Stimulated activated CD4-positive, alpha-beta T cell treated with anti-CD3 and anti-CD28 coated beads, Interleukin-1b, Interleukin-23, amount 100 ng/mL, for 1 hour (primary cell): ENCODE measurements at places on chromosomes 13 and 19.

GRCh38 chr19:42422901-42423461 lies 4.2 kb downstream of the LIPE start:
- peak; percentile 24 for DNase-seq

DNA sequence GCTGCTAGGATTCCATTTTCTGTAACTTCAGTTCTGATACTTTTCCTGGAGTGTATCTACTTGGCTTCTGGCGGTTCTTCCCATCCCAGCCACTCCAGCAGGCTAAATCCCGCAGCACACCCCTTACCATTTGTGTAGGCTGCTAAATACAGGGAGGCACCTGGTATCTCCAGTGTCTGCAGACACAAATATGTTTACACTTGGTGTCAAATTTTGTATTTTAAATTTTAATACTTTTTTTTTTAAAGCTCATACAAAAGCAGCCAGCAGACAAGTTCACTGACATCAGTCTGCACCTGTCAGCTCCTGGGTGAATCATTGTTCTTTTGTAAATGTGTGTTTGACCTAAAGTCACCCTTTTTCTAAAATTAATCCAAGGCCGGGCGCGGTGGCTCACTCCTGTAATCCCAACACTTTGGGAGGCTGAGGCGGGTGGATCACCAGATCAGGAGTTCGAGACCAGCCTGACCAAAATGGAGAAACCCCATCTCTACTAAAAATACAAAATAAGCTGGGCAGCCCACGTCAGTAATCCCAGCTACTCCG lies 3.4 kb upstream of the ZSCAN4 start:
- no peak for DNase-seq

DNA sequence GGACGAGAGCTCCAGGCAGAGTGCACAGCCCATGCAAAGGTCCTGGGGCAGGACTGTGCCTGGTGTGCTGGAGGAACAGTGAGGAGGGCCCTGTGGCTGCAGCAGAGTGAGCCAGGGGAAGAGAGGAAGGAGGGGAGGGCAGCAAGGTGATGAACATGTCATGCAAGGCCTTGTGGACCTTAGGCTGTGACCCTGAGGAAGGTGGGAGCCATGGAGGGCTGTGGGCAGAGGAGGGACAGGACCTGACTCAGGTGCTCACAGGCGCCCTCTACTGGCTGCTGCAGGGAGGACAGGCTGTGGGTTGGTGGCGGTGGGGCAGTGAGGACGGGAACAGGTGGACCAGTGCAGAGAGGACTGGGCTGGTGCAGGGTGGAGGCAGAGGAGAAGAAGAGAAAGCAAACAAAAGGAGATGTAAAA lies 170.3 kb downstream of the PTPRS start:
- no peak for DNase-seq

GRCh38 chr19:28429356-28429755 lies 783.6 kb downstream of the UQCRFS1 start:
- DNase-seq: no peak

DNA sequence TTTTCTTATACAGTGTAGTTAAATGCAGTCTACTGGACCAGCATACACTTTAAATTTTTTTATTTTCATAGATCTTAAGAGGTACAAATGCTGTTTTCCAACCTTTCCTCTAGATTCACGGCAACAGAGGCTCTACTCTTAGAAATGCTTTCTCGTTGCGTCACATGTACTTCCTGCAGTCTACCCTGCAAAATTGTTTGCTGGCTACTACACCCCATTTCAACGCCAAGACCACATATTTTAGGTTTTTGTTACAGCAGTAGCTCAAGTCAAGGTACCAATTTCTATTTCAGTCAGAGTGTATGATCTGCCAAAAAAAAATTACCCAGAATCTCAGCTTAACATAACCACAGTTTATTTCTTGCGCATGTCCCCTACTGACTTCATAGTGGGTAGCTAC lies 94.1 kb downstream of the TNFSF13B start:
- DNase-seq: no peak

DNA sequence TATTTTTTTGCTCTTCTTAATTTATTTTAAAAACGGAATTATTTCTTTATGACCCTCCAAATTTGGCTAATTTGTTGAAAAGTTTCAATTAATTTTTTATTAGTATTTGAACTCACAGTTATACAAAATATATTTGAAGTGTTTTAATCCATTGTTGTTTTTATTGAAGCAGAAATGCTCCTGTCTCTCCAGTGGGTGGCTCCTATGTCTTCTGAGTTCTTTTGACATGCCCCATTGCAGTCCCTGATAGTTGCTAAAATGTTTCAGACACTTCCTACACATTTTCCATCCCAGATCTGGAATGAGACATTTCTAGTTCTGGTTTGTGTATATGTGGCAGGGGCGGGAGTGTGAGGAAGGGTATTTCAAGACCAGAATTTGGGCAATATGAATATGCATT lies 579.4 kb upstream of the PRR20A start:
- DNase-seq: no peak

GRCh38 chr19:22945560-22945959 lies 57.4 kb downstream of the ZNF728 start:
- no peak for DNase-seq

DNA sequence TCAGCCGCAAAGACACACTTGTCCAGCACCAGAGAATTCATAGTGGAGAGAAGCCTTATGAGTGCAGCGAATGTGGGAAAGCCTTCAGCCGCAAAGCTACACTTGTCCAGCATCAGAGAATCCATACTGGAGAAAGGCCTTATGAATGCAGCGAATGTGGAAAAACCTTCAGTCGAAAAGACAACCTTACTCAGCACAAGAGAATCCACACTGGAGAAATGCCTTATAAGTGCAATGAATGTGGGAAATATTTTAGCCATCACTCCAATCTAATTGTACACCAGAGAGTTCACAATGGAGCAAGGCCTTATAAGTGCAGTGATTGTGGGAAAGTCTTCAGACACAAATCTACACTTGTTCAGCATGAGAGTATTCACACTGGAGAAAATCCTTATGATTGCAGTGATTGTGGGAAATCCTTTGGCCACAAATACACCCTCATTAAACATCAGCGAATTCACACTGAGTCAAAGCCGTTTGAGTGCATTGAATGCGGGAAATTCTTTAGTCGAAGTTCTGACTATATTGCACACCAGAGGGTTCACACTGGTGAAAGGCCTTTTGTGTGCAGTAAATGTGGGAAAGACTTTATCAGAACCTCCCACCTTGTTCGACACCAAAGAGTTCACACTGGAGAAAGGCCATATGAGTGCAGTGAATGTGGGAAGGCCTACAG lies 6.8 kb downstream of the ZNF134 start:
- no peak for DNase-seq

- no peak for DNase-seq
Measured at GRCh38 chr19:18232540-18233223, 6.4 kb upstream of the PDE4C start.

DNA sequence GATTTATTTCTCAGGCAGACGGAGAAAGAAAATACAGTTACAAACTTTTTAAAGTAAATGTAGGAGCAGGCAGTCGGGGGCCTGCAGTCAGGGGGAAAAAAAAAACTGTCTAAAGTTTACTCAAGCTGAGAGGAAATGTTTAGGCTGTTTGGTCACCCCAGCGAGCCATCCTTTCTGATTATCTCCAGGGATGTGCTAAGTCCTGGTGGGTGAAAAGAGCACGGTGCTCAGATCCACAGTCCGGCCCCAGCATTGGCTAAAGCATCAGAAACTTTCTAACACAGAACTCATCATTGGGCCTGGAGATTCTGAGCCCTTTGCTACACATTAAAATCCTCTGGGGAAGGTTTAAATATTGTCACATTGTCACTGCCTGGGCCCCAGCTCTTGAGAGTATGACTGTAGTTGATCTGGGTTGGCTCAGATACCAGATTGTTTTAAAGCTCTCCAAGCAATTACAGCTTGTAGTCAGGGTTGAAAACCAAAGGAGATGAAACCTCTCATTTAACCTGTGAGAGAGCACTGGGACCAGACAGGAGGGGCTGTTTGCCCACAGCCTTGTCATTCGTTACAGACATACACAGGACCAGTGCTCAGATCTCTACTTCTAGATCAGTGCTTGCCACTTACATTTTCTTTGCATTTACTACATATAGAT lies 131.1 kb upstream of the HTR2A start:
- DNase-seq: no peak

GRCh38 chr19:18208098-18208951 lies 4.5 kb upstream of the RAB3A start:
- peak; percentile 46 for DNase-seq

DNA sequence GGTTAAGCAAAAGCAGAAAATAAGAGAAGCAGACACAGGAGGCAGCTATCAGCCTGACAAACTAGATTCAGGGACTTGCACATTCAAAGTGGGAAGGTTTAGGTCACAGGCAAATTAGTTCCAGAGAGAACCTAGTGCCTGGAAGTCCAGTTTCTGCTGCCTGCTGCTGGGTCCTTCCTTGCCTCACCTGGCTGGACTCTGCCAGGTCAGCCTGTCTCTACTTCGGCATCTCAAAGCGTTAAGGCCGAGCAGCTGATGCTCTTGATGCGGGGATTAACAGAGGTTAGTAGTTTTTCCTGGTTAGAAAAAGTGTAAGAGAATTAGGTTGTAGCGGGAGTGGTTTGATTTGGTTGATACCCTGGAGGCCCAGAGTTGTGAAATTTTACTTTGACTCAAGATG lies 52.0 kb downstream of the KLF5 start:
- DNase-seq: no peak

DNA sequence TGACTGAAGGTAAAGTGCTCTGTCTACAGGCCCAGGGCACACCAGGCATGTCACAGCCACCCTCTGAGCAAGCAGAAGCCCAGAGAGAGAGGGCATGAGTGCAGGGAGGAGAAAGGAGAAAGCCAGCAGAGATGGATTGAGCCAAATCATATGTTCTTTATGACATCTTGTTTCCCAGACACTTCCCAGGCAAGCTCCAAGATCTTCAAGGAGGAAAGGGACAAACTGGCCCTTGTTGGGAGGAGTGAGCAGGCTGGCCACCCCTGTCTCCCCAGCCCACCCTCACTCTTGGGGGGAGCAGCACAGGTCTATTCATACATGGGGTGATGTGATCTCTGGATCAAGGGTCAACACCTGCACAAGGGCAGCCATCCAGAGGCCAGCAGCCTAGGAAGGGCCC lies 298.8 kb downstream of the UQCRFS1 start:
- DNase-seq: no peak

- no peak for DNase-seq
Measured at GRCh38 chr19:29620931-29621351, 14.9 kb downstream of the POP4 start.

- no peak for DNase-seq
Measured at GRCh38 chr13:98401934-98402333, 175.0 kb downstream of the STK24 start.

DNA sequence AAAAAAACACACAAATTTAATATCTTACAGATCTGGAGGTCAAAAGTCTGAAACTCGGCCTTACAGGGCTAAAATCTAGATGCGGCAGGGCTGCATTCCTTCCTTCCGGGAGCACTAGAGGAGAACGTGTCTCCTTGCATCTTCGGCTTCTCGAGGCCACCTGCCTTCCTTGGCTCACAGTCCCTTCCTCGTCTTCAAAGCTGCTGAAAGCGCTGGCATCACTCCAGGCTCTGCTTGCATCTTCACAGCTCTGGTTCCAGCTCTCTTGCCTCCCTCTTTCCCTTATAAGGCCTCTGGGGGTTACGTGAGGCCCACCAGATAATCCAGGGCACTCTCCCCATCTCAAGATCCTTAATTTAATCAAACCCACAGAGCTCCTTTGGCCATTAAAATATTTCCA lies 10.5 kb downstream of the XRCC1 start:
- no peak for DNase-seq
